ENCODE measurements at places on chromosomes 12 and 14.
A peak's percentile ranks its signal among the peaks of the same experiment; 100 is the strongest.

DNA sequence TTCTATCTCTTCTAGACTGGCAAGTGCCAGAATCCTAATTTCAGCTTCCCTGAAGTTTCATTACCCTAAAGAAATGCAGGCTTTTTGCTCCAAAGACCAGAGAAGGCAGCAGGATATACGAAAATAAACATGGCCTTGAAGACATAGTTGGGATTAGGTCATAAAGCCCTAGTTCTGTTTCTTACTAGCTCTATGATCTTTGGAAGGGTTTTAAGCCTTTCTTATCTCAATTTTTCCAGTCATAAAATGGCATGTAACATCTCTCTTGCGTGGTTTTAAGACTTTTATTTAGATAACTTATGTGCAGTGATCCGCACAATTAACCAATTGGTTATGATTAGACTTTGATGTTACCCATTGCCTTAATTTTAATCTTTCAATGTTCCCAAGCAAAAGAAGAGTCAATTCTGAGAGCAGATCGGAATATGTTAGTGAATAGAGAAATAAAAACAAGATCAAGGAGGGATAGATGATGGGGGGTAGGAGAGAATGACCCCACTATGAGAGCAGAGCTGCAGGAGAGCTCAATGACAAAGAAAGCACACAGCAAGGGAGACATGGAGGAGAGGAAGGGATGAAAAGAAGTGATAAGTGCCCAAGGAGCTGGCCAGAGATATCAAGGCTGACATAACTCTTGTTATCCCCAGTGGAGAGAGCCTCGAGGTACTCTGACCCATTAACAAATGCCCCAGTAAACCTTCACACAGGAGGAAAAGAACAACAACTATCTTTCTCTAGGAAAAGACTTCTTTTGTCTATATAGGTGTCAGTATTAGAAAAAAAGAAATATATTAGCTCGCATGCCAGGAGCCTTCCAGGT, 53.0 kb upstream of the ANP32D start:
- no peak for DNase-seq

GRCh38 chr12:94670898-94671297, 20.5 kb upstream of the TMCC3 start:
- DNase-seq: no peak

DNA sequence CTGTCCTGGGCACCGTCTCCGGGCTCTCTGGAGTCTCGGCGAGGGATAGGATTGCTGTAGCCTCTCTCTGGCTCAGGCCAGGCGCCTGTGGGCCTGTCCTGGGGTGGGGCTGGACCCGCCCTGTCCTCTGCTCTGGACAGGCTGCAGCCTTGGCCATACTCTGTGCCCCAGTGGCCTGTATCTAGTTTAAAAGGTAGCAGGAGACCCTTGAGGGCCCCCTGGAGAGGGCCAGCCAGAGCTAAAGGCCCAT, 1.8 kb downstream of the KIF26A start:
- no peak for DNase-seq

- no peak for DNase-seq
Measured at GRCh38 chr14:35557221-35557747, 23.3 kb downstream of the INSM2 start.

DNA sequence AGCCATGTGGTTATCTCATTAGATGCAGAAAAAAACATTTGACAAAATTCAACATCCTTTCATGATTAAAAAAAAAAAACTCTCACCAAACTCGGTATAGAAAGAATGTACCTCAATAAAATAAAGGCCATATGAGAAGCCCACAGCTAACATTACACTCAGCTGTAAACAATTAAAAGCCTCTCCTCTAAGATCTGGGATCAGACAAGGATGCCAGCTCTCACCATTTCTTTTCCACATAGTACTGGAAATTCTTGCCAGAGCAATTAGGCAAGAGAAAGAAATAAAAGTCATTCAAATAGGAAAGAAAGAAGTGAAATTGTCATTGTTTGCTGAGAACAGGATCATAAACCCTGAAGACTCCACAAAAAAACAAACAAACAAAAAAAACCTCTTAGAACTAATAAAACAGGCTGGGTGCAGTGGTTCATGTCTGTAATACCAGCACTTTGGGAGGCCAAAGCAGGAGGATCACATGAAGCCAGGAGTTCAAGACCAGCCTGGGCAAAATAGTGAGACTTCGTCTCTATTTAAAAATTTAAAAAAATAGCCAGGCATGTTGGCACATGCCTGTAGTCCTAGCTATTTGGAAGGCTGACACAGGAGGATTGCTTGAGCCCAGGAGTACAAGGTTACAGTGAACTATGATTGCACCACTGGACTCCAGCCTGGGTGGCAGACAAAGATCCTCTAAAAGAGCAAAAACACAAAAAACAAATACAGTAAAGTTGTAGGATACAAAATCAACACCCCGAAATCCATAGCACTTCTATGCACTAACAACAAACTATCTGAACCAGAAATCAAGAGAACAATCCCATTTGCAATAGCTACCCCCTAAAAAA, 114.4 kb downstream of the FOXA1 start:
- no peak for DNase-seq

- peak; percentile 41 for DNase-seq
Measured at GRCh38 chr12:111024205-111024801, 103.9 kb upstream of the MYL2 start.

DNA sequence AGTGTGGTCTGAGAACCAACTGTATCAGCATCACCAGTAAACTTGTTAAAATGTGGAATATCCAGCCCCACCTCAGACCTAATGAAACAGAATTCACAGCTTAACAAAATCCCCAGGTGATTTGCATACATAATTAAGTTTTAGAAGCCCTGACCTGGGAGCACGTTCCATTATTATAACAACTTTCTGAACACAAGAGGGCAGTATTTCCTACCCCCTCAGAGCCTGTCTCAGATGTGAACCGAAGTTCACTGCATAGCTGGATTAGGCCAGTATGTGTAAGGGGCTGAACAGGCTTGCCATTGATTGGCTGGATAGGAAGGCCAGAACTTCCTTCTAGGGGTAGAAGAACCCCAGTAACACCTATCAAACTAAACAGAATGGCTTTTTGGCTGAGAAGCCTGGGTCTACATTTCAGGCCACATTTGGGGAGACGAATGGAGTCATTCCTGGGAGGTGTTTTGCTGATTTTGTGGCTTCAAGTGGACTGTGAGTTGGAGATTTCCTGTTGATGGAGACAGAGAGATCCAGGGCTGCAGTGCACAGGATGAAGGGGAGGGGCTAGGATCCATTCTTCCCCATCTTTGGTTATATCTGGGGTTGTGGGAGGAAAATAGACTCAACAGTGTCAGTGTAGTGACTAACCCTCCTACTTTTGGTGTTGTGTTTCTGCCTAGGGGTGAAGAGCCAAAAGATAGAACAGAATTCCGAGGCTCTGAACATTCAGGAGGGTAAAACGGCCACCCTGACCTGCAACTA, 94.7 kb upstream of the OR4E1 start:
- DNase-seq: peak; percentile 49

DNA sequence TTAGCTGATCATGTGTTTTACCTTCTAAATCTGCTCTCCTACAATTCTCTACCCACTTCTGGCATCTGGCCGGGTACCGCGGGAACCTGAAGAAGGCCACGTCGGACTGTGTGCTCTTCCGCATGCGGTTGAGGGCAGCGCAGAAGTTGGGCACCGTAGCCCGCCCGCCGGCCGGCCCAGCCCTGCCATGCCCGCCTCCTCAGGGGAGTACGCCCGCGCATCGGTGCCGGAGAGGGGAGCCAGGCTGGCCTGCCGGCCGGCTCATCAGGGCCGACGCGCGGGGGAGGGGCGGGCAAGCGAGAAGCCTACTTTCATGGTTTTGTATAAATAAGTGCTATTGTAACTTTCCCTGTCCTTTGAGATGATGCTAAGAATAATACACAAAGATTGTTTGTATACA, 19.9 kb upstream of the ADAMTS20 start:
- DNase-seq: no peak

DNA sequence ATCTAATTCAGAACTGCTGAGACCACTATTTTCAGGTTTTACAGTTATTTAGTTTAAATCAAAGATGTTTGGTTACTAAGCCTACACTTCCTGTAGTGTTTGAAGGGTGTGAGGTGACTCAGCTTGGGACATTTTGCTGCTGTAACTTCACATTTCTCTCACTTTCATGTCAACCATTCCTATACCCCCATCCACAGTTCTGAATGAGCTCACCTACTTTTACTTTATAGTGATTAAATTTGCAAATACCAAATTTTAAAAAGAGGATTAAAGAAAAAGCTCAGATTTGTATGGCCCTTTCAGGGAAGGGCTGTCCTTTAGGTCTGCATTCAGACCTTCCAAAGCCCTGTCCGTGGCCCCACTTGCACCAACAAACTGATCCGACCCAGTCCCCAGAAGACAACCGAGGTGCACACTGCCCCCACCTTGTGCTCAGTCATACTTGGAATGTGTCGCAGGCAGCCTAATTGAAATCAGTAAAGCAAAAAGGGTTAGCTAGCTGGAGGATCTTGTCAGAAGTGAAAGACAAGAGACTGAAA, 174.4 kb downstream of the MON2 start:
- DNase-seq: peak; percentile 20

DNA sequence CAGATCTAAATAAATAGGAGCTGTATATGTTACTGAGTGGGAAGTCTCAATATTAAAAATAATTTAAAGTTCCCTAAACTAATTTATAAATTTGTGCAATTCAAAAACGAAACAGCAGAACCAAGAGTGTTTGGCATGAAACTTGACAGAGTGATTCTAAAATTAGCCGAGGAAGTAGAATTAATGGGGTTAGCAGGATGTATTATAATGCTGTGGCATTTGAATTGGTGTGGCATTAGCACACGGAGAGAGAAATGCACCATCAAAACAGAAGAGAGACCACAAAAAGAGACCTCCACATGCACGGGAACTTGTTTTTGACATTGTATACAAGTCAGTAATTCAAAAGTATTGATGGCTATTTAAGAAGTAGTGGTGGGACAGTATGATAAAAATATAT, 366.0 kb upstream of the RGS6 start:
- DNase-seq: no peak

DNA sequence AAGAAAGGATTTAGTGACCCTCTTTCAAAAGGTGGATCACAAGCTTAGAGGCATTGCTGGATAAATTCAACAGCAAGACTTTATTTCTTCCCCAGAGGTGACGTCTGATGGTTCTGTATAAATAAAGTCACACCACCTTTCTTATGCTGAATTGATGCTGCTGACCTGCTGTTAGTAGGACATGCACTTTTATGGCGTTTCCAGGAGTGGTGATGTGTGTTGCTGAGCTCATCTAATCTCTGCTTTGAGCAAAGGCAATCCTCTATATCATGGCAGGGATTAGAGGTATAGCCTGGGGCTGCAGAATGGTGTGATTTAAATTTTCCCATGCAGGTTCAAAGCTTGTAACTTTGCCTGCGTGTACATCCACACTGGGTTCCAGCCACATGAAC, 94.9 kb downstream of the ETV6 start:
- DNase-seq: no peak

GRCh38 chr12:100827901-100828520, 33.4 kb downstream of the ANO4 start:
- no peak for DNase-seq

DNA sequence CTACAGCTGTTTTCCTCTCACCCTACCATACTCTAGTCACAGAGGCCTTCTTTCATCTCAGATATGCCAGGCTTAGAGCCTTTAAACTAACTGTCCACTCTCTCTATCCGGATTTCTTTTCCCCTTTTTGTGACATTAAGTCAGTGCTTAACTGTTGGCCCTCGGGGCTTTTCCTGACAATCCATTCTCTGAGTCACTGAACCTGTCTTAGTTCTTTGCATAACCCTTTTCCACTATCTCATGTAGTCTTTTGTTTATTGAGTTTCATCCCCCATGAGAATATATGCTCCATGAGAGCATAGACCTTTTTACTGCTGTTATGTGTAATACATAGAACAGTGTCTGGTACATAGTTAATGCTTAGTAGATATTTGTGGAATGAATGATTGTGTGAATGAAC, 68.7 kb downstream of the PLEKHA5 start:
- no peak for DNase-seq

DNA sequence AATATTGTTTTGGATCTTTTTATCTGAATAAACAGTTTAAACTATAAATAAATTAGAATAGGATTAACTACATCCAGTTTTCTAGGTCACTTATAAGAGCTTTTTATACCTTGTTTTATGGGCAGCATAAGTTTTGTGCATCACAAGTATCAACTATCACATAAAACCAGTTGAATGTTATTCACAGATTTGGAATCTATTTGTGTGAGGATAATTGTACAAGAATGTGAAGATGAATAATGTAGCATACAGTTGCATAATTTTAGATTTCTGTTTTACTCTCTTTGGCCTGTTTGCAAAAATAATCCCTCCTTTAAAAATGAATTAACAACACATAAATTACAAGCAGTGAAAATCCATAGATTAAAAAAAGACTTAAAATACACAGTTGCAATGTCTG, 88.8 kb downstream of the SCFD1 start:
- no peak for DNase-seq

DNA sequence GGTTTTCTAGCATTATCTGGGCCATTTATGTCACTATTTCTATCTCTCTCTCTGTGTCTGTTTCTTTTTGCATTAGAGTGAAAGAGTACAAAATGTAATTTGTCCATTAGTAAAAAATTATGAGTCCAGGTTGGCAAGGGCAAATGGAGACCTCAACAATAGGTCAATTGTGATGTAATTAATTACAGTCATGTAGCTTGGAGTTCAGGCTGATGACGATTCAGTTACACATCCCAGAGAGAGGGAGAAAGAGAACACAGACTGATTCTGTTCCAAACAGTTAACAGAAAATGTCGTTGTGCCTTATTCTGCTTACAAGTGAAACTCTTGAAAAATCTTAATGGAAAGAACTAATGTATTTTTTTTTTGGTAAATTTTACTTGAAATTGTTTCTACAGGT, 83.3 kb downstream of the ATXN7L3B start:
- no peak for DNase-seq

DNA sequence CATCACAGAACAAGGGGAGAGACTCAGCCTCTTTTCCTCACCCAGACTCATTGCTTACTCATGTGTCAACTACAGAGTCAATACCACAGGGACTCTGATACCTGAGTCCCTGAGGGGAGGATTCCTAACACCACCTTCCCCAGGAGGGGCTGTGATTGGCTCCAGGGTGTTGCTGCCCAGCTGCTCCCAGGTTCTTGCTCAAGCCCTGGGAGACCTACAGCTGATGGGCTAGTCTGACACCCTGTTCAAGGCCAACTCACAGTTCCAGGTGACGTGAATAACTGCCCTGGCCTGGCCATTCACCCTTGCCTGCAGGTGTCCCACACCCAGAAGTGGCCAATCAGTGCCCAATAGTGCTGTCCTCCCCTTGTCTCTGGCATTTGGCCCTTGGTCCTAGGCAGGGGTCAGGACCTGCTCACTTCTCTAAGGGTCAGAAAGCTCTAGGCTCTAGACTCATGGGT, 8.6 kb downstream of the SPRYD4 start:
- DNase-seq: no peak

DNA sequence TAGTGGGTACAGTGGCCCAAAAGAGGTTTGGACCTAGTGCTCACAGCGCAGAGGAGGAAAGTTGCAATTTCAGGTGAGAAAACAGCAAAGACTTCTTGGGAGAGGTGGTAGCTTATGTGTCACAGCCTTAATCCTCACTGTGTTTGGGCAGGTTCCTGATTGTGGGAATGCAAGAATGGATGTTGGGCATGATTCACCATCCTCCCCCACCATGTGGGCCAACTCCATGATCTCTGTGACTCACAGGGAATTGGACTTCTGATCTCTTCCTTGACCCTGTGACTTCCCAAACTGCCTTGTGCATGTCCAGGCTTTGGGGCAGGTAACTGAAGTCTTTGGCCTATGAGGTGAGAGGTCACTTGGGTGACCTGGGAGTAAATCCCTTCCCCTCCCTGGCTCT, 1.8 kb upstream of the CHST11 start:
- no peak for DNase-seq

- DNase-seq: no peak
Measured at GRCh38 chr12:66341126-66341525, 38.8 kb downstream of the HELB start.
